CD4-positive, alpha-beta T cell treated with Interleukin-15 for 4 hours (primary cell): ENCODE measurements at places on chromosomes 2 and 18.

- DNase-seq = no peak
These were observed 198.0 kb downstream of the ANKRD30B start for GRCh38 chr18:14945984-14946383.

DNA sequence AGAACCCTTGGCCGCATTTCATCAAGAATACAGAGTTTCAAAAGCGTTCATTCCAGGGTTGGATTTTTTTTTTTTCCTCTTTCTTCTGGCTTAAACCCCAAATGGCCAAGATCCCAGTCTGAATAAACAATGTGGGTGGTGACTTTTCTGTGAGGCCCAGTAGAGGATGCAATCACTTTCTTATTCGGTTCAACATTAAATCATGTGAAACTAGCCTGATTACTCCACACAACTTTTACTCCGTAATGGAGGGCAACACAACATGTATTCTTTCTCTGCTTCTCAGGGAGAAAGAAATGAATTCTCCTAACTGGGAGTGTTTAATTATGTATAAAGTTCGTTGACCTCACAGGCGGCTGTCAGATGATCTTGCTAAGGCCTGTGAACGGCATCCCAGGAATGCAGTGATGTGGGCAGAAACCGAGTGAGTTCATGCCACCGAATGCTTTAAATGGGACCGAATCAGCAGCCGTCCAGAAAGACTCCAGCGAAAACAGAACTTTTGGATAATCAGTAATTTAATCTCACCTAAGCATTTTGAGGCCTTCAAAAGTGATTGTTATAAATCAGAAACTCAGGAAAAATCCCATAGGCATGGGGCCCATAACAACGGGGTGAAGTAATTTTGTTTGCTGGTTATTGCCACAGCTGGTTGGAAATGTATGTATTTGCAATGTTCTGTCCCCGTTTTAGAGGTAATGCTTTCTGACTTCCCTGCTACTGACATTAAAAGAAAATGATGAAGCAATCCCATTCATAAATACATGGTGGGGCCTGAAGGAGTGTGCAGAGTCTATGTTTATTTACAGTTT lies 81.5 kb downstream of the BCL2 start:
- DNase-seq = no peak

DNA sequence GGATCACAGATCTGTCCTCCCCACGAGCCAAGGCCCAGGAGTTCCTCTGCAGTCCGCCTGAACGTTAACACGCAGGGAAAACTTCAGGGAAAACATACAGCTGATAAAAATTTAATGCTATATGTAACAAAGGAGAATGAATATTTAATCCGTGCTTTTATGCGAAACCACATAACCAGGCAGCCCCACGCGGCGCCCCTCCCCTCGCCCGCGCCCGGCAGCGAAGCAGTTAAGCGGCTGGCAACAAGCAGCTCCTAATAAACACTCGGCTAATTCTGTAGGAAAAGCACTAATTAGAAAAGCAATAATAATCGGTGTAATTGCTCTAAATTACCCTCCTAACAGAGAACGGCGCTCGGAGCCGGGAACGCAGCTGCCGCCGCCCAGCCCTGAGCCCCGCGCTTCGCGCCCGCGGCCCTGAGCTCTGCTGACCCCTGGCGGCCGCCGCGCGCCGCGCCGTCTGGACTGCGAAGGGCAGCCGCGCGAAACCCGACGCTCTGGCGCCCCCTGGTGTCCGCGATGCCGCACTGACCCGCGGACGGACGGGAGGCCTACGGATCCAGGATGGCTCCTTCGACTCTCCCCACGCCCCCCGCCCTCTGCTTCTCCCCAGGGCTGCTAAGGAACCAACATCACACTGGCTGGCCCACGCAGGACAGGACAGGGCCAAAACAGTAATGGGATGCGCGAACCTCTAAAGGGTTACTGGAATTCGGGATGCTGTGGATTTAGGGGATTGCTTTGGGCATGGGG lies 181.4 kb downstream of the SMAD2 start:
- peak; percentile 80 for DNase-seq

- no peak for DNase-seq
These were observed 10.4 kb upstream of the METTL21A start for GRCh38 chr2:207635468-207636200.

- no peak for DNase-seq
These were observed 114.7 kb upstream of the CYP1B1 start for GRCh38 chr2:38190542-38191218.

DNA sequence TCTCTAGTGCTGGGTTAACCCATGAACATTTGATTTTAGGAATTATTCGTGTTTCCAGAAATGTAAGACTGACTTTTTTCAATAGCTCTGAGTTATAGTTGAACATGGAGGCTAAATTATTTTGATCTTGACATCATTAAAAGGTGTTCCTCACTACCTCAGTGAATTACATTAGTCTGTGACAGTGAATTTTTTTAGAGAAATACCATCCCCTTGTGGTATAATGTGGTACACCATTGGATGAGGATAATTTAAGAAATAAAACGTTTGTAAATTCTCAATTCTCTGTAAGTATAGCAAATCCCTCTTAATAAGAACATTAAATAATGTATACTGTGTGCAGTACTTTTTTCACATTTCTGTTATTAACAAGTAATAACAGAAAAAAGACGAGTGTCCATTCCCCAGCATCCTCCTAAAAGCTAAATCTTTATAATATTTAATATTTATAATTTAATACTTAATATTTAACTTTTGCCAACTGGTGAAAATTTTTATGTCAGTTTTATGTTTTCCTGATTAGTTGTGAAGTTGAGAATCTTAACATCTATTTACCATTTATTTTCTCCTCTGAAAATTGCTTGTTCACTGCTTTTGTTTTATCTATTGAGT lies 70.3 kb upstream of the CWC22 start:
- DNase-seq = no peak

GRCh38 chr18:73613706-73614340 lies 533.8 kb downstream of the FBXO15 start:
- no peak for DNase-seq

- no peak for DNase-seq
These were observed 3.5 kb downstream of the POU3F3 start for GRCh38 chr2:104857262-104858005.

DNA sequence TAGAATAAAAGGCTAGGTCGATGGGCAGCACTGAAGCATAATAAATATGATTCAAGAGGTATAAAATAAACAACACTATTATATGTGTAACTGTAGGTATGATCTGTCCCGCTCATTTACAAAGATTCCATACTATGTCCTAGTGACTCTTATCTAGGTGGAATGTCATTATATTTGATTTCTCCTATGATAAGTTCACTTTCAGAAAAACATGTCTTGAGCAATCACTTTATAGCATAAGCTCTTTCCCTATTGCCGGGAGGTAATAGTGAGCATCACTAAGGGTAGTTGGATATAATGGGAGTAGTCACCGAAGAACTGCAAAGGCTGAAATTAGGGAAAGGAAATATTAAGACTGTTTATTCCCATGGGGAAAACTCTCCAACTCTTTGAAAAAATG lies 330.3 kb upstream of the THUMPD2 start:
- DNase-seq = no peak

- DNase-seq = no peak
These were observed 1.3 kb downstream of the TANC1 start for GRCh38 chr2:158969715-158970240.

- no peak for DNase-seq
These were observed 6.6 kb upstream of the NTSR2 start for GRCh38 chr2:11676640-11677039.
